NCI-H748 treated with DMSO at 0.1 percent for 48 hours (cell line): ENCODE measurements at places on chromosomes 2 and 18.

DNA sequence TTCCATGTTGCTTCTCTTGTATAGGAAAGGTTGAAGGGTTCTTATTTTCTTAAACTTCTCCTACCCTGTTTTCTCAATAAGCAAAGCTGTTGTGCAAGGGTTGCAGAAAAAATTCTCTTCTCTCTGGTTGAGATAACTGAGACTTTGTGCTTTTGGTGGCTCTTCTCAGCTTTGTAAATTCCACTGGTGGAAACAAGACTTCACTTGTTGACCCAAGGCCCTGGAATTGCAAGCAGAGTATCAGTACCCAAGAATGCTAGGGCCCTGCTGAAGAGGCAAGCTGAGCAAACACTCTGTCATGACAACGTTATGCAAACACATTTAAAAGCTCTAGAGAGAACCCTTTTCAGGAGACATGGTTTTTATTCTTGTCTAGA is 294.7 kb upstream of the EPAS1 start:
- DNase-seq: no peak

DNA sequence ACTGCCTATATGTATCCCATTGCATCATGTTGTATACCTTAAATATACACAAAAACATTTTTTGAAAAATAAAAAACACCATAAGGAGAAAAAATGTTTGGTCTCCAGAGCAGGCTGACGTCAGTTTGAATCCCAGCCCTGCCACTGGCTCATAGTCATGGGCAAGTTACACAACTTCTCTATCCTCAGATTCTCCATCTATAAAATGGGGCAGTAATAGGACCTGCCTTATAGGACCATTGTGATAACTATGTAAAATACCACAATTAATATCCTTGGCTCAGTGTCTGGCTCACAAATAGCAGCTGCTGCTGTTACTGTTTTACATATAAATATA is 135.6 kb downstream of the SMAD7 start:
- DNase-seq: no peak

GRCh38 chr18:2222270-2223185 is 348.8 kb downstream of the METTL4 start:
- no peak for DNase-seq

GRCh38 chr18:2979871-2980790 is 32.8 kb downstream of the LPIN2 start:
- no peak for DNase-seq

- no peak for DNase-seq
Measured at GRCh38 chr18:55141318-55141717, 182.1 kb upstream of the CCDC68 start.

- no peak for DNase-seq
Measured at GRCh38 chr2:17426743-17427142, 91.5 kb downstream of the RAD51AP2 start.

DNA sequence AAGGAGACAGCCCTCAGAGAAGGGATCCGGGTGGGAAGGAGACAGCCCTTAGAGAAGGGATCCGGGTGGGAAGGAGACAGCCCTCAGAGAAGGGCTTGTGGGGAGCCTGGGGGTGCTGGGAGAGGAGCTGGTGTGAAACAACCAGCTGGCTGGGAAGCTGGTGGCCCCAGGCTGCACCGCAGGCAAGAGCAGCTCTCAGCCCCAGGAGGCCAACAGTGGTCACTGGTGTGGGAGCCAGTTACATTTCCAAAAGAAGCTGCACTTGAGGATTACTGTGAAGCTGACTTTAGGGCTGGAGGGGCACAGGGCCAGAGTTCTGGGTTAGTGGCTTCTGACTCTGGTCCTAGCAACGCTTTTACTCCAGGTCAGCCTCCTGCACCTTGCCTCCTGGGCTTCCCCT is 3.3 kb downstream of the HES6 start:
- no peak for DNase-seq
